ENCODE measurements at places on chromosomes 3 and 15.

GRCh38 chr3:153443961-153444360, 281.9 kb downstream of the RAP2B start:
- DNase-seq = no peak

- peak; percentile 36 for DNase-seq
Measured at GRCh38 chr15:57640930-57641682, 49.4 kb downstream of the MYZAP start.

GRCh38 chr15:98858610-98859023, 149.0 kb downstream of the PGPEP1L start:
- no peak for DNase-seq

GRCh38 chr15:66721501-66721937, 19.5 kb downstream of the SMAD6 start:
- no peak for DNase-seq

DNA sequence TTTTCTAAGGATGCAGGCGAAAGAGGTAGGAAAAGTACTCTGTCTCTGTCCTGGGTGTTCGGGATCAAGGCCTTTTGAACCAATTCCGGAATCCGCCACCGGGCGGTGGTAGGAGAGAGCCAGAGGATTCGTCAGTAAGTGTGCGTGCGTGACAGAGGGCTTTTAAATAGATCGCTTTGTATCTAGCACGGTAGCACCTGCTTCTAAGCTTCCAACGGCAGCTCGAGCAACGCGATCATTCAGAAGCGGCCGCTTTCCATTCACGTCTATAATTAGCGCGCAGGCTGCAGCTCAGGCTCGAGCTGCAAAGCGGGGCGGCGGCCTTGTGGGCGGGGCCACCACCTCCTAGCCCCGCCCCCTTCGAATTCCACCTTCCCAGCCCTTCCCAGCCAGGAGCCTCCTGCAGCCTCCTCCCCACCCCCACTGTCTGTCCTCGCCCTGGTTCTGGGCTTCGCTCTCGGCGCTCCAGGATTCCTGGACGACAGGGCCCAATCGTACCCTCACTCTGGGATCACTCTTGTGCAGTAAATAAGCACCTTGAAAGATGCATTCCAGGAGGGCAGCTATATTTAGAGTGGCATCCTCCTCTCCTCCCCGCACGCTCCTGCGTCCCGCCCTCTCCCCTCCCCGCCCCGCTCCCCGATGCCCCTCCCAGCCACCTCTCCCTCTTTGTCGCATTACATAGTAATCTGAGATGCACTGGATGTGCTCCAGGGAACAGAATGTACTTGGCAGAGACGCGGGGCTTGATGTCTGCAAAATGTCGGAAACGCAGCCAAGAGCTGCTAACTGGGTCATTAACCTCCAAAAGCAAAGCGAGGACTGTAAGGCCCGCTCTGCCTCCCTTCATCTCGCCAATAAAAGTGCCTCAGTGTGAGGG, 224.1 kb upstream of the TPRG1 start:
- peak; percentile 72 for DNase-seq

- no peak for DNase-seq
Measured at GRCh38 chr15:80384432-80384831, 19.8 kb upstream of the ARNT2 start.

- DNase-seq = no peak
Measured at GRCh38 chr15:58715266-58715917, 34.1 kb downstream of the ADAM10 start.

DNA sequence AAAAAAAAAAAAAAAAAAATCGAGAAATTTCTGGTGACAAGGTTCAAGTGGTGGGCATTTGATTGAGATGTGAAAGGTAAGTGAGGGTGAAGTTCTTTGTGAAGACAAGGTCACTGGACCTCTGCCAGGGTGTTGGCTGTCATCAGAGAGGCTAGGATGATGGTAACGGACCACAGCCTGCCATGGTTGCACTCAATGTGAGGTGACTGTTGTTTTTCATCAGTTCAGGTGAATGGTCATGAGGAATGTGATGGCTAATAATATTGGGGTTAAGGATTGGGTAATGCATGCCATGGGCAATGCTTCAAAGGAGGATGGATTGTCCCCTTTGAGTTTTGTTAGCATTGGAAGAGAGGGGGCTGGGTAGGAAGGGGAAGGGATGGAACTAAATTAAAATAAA, 4.3 kb upstream of the ALPK3 start:
- DNase-seq = no peak

DNA sequence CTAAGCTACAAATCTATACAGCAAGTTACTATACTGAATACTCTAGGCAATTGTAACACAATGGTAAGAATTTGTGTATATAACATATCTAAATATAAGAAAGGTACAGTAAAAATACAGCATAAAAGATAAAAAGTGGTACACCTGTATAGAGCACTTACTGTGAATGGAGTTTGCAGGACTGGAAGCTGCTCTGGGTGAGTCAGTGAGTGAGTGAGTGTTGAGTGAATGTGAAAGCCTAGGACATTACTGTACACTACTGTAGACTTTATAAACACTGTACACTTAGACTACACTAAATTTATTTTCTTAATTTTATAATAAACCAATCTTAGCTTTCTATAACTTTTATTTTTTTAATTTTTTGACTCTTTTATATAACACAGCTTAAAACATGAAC, 123.1 kb downstream of the ZMAT3 start:
- no peak for DNase-seq

DNA sequence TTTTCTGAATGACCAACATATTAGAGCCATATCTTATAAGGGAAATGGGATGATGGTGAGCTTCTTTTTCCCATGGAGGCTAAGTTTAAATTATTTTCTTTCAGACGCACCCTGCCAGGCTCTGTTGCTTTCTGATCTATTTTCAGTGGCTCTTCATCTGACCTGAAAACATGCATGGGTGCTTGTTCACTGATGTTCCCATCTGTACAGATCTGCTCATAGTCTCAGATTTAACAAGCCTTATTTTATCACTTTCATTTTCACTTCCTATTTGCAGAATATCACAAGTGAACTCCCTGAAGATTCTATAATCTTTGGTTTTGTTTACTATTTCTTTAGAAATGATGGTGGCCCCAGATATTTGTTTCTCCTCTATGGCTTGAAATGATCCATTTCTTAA, 31.1 kb upstream of the SUCLG2 start:
- no peak for DNase-seq

GRCh38 chr15:39543651-39544050, 37.2 kb upstream of the THBS1 start:
- no peak for DNase-seq

DNA sequence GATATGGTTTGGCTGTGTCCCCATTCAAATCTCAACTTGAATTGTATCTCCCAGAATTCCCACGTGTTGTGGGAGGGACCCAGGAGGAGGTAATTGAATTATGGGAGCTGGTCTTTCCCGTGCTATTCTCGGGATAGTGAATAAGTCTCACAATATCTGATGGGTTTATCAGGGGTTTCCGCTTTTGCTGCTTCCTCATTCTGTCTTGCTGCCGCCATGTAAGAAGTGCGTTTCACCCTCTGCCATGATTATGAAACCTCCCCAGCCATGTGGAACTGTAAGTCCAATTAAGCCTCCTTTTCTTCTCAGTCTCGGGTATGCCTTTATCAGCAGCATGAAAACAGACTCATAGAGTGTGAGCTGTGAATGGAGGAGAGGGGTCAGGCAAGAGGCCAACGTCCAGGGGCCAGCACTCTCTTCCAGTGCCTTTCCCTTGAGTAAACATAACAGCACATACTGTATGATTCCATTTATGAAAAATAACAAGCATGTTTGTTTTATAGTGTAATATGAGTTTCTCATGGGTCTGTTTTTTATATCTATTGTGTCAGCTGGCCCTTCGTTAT, 16.3 kb upstream of the LCTL start:
- no peak for DNase-seq

GRCh38 chr15:41903782-41904181, 9.9 kb upstream of the SPTBN5 start:
- no peak for DNase-seq

DNA sequence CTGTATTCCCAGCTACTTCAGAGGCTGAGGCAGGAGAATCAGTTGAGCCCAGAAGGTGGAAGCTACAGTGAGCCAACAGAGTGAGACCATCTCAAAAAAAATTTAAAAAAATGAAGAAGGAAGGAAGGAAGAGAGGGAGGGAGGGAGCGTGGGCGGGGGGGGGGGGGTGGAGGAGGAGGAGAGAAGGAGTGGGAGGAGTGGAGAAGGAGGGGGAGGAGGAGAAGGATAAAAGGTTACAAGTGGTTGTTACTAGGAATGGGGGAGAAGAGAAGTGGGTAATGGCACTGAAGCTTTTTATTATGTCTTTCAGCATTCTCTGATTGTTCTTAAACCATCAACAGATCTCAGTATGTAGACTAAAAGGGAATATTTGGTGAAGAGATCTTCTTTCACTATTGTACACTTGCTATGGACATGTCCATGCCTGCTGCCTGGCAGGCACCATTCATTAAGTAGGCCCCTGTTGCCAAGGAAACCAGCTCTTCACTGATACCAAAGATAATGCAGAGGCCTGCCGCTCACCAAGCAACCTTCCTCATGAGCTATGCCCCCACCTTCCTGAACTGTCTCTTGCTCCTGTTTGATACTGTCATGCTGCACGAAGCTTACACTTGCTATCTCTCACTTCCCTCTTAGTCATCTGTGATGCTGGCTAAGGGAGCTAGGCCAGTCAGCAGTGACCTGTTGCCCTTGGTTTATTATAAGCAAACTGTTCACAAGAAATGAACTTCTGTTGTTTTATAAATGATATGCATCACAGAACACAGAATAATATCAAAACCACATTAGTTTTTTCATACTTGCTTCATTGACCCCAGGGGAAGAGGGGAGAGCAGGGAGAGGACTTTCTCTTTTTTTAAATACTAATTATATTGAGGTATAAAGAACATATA, 23.1 kb downstream of the EPM2AIP1 start:
- peak; percentile 95 for DNase-seq

DNA sequence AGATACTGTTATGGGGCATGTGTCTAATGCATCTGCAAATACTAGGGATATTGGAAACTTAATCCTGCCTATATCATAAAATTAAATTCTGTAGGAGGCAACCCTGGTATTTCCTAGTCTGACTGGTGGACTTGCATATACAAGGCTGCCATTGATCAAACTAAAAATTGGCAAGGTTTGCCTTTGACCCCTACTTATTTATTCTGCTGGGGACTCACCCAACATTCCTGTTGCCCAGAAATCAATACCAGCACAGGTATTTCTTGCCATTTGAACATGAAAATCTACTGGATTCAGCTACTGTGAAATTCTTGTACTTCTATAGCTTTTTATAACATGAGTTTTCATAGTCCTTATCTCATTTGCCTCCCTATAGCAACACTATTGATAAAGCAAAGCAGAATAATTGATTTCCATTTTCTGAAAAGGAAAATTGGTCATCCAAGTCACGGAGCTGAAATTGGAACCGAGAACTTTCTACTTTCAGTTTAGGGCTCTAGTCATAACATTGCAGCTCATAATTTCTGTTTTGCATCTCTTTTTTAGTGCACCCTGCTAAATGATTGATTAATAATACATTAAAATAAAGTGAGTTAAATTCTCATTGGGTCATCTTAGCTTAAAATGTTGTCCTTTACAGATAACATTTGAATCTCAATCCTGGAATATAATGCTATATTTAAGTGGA, 365.2 kb downstream of the MFSD1 start:
- no peak for DNase-seq

DNA sequence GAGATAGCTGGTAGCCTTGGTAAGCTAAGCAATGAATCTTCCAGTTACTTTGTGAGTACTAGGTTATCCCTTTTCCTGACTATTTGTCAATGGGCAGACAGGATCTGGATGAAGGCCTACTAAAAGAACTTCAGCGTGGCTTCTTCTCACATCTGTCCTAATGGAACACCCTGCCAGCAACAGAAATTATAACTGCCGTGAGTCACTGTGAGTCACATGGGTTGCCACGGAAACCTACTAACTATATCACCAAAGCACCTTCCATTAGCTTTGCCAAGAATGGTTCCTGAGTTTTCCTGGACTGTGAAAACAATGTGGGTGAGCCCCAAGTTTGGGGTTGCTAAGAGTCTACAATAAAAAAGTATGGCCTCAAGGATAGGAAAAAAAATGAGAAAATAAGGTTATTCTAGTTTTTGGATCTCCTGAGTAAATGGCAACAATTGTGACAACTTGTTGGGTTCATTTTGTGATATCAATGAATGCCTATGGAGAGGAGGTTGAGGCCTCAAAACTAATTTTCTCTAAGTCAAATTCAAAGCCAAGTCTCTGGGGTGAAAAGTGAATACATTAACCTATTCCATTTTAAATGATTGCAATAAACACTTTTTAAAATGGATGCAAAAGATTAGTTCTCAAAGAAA, 195.1 kb upstream of the ICE2 start:
- DNase-seq = peak; percentile 98

DNA sequence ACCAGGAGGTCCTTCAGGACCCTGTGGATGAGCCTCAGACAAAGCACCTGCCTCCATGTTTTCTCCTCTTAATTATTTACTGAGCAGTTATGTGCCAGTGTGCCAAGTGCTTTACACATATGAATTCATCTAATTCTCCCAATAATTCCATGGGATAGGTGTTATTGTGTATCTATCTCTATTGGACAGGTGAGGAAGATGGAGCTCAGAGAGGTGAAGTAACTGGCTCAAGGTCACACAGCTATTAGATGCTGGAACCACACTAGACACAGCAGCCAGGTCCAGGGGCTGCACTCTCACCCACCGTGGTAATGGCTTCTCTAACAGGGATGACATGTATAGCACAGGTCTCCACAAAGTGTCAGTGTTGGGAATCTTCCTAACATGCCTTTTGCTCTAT, 70.2 kb downstream of the TLE3 start:
- DNase-seq = no peak

GRCh38 chr3:108388136-108389132, 92.1 kb downstream of the HHLA2 start:
- no peak for DNase-seq

DNA sequence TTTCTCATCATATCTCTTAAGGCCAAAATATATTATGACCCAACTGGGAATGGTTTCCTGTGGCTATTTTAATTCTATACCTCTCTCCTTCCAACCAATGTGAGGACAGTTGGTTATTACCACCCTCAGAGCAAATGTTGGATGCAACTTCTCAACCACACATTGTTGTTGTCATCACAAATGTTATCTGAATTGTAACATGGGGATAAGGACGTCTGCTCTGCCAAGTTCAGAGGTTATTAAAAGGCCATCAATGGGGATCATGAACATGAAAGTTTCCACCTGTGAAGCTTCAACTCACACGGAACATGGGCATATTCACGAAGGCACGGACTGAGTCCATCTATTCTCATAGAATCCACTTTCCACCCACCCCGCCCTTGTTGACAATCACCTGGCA, 46.8 kb downstream of the MB21D2 start:
- no peak for DNase-seq

GRCh38 chr3:170493712-170494182, 75.1 kb downstream of the CLDN11 start:
- DNase-seq = no peak

GRCh38 chr3:138389841-138390581, 41.6 kb downstream of the MRAS start:
- peak; percentile 99 for DNase-seq

- no peak for DNase-seq
Measured at GRCh38 chr15:53716909-53717876, 42.3 kb downstream of the WDR72 start.

DNA sequence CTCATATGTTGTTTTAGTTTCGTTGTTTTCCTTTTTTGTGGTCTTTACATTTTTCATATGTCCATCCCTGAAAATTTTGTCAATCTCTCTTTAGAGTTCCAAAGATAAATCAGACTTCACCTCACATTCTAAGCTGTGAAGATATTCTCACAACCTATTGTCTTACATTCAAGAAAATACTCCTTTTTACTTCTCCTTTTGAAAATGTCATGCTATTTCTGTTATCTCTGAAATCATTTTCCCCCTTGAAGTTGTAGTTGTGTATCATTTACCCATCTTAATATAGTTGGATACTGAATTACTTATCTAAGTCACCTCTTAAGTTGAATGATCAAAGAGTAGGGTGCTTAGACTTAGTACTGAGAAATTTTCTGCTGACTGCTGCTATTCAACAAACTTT, 74.3 kb downstream of the DCUN1D1 start:
- no peak for DNase-seq
